ENCODE measurements at places on chromosomes 5 and 9.

- DNase-seq: no peak
These were observed 147.9 kb upstream of the TBCA start for GRCh38 chr5:77924081-77924480.

GRCh38 chr5:78781611-78782286, 133.2 kb upstream of the LHFPL2 start:
- no peak for DNase-seq

- DNase-seq: no peak
These were observed 116.5 kb upstream of the CACNA1B start for GRCh38 chr9:137761032-137761431.

DNA sequence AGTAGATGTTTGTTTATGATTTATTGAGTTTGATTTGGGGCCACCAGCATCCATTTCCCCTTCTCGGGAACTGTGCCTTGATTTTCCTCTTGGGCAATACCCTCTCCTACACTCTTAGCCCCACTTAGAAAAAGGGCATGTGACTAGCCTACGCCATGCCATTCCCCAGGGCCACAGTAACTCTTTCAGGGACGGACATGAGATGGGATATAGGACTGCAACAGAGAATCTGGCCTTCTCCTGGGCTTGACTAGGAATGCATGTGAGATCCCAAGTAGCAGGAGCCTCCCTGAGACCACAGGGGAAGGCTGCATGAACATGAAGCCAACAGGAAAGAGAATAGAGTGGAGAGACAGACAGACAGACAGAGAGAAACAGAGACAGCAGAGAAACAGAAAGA, 30.7 kb upstream of the SPARC start:
- no peak for DNase-seq

GRCh38 chr5:35904443-35905132, 33.8 kb downstream of the CAPSL start:
- DNase-seq: no peak

DNA sequence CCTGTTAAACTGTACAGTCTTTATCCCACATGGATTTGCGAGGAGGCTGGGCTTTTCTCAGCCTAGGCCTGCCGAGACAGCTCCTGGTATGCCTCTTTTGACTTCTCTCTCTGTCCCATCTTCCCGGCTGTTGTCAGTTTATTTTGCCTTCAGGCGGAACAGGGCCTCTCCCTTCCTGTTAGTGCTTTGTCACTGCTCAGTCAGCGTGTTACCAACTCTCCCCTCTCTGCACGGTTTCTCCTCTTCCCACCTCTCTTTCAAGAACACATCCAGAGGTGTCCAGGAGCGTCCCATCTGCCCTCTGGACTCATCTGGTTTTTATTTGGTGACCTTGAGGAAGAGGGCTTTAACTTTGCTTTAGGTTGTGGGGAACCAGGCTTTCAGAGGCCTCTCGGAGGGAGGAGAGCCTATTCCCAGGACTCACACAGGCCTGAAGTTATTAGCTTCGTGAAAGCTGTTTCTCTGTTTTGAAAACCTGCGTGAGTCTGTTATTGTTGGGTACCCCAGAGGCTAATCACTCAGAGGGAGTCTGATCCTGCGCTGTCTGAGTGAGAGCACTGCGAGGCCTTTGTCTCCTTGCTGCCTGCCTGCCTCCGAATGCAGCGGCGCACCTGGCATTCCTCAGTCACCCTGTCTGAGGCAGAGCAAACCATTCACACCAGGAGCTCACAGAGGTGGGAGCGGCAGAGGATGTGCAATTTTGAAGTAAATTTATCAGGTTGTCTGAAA, 234.4 kb upstream of the MPDZ start:
- no peak for DNase-seq

DNA sequence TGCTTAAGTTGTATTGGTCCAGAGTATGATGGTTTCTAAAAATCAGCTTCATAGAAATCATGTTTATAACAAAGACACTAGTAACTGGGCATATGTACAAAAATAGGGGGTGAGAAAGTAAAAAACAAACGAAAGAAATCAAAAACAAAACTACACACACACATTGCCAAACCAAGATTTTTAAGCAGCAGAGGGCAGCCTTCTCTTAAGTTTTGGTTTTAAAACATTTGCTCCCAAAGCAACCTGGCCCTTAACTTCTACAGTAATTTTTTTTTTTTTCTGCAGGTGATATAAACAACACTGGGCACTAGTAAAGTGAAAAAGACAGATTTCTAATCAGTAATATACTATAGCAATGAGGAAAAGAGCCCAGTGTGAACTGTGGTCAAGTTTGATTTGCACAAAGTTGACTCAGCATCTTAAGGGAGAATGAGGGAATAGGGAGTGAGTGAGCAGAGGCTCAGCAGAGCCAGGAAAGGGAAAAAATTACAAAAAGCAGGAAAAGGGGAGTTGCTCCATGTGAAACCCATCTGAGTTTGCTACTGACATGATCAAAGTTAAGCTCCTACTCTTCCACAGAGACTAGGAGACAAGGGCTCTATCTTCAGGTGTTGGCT, 13.4 kb upstream of the GAPT start:
- DNase-seq: no peak

All from stimulated activated CD4-positive, alpha-beta T cell treated with anti-CD3 and anti-CD28 coated beads, TNF-alpha, amount 100 ng/mL, for 1 hour (primary cell).